Type B pancreatic cell (in vitro differentiated cells): ENCODE measurements at places on chromosomes 12 and 14.

GRCh38 chr12:5124401-5124800 lies 80.7 kb downstream of the KCNA5 start:
- DNase-seq = no peak

DNA sequence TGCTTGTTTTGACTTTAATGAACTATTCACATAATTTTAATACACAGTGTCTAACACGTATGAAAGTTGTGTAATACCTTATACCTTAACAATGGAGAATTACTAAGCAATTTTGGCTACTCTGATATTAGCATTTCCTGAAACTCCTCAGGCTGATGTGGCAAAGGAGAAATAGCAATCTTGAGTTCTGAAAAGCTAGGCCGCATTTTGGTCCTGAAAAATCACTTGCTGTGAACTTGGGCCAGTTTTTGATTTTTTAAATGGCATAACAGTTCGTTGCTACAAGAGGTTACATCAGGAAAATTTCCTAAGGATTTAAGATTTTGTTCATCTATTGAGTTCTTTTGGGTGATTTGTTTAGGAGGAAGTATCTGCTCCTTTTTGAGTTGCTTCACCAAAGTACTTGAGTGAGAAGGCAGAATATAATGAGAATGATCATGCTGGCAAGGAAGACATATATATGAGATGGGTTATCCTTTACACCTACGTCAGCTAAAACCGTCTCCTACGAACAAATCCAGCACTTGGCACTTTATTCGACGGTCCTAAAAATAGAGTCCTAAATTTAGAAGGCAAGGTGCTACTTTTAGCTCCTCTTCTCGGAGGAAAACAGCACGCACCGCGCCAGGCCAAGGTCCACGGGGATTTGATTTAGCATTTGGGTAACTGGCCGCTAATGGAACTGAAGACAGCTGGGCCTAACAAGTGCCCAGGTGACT lies 32.2 kb downstream of the MIA2 start:
- no peak for DNase-seq

GRCh38 chr14:83309833-83310232 lies 1776.2 kb upstream of the SEL1L start:
- DNase-seq = no peak

DNA sequence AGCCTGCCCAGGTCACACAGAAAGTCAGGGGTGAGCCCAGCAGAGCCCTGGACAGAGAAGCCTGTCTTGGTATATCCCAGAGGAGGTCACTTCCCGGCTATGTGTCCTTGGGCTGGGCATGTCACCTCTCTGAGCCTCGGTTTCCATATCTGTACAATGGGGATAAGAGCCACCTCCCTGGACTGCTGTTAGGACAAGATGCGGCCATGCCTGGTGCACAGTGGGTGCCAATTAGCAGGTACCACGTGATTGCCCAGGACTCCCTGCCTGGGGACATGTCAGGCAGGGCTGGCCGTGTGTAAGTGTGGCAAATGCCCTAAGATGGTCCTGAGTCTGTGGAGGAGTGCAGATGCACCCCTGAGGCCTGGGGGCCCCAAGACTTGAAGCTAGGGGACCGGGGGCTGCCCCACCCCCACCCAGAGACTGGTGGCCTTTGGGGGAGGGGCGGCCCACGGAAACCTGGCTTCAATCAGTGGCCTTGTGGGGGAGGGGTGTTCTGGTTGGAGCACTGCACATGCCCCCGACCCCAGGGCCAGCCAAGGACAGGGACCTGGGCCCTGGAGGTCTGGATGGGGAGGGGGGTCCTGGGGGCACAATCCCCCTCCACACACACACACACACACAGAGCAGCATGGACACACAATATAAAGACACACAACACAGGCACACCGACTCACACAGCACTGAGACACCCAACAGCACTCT lies 878 bp downstream of the TMEM119 start:
- no peak for DNase-seq

- no peak for DNase-seq
Measured at GRCh38 chr12:66430106-66430505, 127.8 kb downstream of the HELB start.

DNA sequence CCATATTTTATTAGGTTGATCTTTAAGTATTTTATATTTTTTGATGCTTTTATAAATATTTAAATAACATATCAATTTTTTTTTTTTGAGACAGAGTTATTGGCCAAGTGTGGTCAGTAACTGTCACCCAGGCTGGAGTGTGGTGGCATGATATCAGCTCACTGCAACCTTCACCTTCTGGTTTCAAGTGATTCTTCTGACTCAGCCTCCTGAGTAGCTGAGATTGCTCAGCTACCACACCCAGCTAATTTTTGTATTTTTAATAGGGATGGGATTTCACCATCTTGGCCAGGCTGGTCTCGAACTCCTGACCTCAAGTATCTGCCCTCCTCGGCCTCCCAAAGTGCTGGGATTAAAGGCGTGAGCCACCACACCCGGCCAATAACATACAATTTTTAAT lies 71.1 kb downstream of the FUT8 start:
- no peak for DNase-seq

GRCh38 chr14:52352061-52352491 lies 38.0 kb downstream of the PTGER2 start:
- DNase-seq = no peak

- DNase-seq = no peak
Measured at GRCh38 chr12:86663716-86664115, 407.5 kb upstream of the MGAT4C start.

- no peak for DNase-seq
Measured at GRCh38 chr12:87920139-87920538, 109.1 kb downstream of the C12orf50 start.

DNA sequence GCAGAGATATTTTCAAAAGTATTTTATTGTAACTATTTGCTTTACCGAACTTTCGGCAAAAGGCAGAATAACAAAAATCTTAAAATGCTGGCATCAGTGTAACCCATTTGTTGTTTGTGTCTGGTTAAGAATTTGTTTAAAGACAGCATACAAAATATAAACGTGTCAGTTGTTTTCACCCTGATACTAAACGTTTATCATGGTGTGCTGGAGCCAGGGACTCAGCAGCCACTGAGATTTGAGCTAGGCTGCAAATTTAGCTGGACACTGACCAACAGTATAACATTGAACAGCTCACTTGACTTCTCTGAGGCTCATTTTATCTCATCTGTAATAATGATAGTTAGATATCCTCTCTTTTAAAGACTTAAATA lies 183.7 kb downstream of the TMTC3 start:
- DNase-seq = no peak

DNA sequence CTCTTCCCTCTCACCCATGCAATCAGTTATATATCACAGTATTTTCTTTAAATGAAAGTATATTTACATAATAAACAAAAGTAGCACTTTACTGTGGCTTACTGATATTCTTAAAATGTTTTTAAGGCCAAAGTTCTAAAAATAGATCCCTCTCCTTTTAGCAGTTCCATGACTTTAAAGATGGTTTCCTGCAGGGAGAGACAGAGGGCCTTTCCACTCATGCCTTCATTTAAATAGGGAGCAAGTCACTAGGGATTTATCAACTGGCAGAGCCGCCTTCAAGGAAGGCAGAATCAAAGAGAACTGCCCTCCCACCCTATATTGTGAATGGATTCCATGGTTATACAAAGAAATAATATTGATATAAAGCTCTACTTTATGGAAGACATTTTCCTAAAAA lies 55.5 kb downstream of the DUSP16 start:
- DNase-seq = no peak

DNA sequence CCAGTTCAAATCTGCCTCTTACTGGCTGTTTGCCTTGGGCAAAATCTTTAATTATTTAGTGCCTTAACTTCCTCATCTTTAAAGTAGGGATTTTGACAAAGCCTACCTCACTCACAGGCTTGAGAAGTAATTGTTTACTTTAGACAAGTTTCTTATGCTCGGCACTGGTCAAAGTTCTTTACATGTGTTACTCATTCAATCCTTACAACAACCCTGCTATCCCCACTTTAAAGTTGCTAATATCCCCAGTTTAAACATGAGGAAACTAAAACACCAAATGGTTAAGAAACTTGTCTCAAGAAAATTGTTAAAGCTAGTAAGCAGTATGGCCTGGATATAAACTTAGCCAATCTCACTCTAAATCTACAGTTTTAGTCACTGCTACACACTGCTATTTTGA lies 204.0 kb upstream of the AVPR1A start:
- no peak for DNase-seq

DNA sequence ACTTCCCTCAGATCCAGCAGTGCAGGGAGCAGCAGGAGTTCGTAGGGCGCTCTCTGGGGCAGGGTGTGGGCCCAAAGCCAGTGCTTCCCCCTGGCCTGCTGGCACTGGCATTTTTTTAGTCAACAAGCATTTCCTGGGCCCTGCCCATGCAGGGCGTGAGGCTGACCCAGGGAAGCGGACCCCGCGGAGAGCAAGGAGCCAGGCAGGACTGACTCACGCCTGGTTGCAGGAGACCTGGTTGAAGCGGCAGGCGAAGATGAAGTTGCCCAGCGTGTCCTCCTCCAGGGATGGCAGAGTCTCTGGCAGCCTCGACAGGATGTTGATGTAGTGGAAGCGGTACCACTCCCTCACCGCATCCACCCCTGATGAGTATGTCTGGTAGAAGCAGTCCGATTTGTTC lies 13.5 kb downstream of the SCNN1A start:
- DNase-seq = no peak

- DNase-seq = no peak
Measured at GRCh38 chr14:103137689-103138300, 14.5 kb downstream of the TNFAIP2 start.

GRCh38 chr12:50246873-50247612 lies 36.3 kb downstream of the LIMA1 start:
- no peak for DNase-seq

DNA sequence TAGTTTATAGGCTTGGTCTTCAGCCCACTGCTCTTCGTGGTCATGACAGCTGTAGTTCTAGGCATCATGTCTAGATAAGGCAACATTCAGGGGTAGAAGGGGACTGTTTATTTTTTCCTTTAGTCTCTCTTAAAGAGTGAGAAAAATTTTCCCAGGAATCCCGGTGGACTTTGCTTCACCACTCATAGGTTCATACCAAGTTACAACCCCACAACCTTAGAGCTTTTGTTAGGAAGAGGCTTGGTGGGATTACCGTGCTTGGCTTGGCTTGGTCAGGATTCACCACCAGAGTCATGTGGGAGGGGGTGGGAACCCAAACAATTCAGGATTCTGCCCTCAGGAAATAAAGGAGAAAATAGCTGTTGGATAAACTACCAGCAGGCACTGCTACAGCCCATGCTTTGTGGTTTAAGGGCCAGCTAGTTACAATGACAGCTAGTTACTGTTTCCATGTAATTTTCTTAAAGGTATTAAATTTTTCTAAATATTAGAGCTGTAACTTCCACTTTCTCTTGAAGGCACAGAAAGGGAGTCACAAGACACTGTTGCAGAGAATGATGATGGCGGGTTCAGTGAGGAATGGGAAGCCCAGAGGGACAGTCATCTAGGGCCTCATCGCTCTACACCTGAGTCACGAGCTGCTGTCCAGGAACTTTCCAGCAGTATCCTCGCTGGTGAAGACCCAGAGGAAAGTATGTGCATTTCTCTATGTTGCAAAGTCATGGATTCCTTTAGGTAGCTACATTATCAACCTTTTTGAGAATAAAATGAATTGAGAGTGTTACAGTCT lies 25.9 kb upstream of the PAPLN start:
- no peak for DNase-seq

DNA sequence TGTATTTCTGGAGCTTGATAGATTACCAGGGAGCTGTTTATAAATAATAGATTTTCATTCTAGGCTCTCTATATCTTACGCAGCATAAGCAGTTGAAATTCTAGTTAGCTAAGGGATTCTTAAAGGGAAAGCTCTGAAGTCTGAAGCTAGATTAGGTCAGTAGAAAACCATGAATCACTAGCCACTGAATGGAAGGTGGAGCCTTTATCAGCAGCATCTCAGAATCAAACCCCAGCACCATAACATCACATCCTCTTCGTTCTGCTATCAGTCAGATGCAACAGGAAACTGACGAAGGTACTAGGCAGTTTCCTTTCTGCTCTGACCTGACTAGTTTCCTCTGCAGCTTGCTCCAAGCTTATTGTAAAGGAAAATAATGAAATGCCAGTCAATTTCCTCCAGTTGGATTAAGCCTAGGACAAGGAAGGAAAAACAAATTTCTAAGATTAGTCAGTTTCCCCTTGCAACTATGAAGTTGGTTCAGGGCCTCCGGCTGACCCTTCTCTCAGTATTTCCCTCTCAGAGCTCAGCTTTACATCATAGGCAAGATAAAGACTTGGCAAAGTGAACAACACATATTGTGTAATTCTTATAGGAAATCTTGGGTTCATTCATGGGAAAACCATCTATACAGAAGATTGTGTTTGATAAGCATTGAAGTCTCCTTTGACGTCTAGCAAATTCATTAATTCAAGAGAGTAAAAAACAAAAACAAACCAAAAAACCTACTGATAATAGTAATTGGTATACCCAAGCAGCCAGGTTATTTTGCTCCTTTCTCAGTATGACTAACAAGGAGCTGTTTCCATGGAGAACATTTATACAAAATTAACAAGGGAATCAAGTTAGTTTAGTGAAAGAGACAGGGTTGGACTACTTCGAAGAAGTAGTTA lies 43.4 kb upstream of the CFAP54 start:
- DNase-seq = no peak

- no peak for DNase-seq
Measured at GRCh38 chr12:58916921-58917511, 3.3 kb downstream of the LRIG3 start.

DNA sequence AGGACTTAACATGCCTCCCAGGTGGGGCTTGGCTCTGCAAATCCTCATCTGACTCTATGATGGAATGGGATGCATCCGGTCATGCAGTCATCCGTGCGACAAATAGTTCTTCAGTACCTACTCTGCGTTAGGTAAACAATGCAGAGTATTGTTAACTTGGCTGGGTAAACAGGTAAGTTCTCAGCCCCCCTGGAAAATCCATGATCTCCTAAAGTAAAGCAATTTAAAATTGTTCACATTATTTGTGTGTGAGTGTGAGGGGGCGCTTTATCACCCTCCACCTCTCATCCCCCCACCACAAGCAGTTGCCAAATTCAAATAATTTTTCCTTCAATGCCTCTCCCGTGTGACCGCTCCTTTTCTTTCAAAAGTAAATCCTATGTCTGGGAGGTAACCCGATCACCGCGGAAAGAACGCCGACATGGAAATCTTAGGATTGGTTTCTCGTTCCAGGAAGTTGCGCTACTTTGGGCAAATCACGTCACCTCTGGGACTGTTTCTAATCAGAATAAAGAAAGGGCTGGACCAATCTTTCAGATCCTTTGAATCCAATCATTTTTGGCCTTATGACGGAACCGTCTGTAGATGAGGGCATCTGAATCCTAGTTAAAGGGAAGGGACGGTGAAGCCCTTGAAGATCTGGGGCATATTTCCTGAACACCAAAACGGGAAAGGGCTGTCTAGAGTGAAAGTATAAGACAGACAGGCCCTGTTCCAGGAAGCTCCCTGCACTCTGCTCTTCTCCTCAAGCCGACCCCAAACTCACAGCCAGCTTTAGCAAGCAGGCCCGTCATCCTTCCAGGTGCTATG lies 44.0 kb upstream of the SINHCAF start:
- no peak for DNase-seq

- no peak for DNase-seq
Measured at GRCh38 chr12:1126091-1126490, 135.1 kb downstream of the ERC1 start.
